ENCODE measurements at places on chromosomes 2 and 18.

DNA sequence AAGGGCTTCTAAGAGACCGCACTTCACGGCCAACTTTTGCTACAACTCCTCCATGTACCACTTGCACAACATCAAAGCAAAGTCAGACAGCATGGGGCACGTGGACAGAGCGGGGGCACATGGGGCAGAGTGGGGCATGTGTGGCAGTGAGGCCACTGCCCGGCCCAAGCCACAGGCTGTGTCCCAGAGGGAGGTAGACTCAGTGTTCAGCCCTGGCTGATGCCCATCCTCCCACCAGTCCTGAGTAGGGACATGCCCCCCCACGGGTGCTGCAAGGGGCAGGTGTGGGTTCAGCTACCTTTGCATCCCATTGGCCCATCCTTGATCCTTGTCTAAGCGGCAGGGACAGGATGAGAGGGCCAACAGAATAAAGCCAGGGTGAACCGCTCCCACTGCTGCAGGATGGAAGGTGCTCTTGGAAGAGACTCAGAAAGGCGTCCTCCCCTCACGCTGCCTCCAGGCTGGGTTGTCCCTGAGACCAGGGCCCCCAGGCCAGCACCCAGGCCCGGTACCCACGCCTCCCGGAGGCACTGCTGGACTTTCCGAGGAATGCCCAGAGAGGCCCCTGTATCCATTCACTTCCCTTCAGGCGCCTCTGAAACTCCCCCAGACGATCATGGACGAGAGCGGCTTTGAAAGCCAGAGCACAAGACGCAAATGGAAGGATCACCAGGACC, 218.2 kb downstream of the NDUFA10 start:
- H3K4me3 ChIP-seq: no peak overlapping the region
- no peaks in the 10 kb centered on the region for H3K36me3 ChIP-seq
- H3K27ac ChIP-seq: no peak overlapping the region
- no peaks in the 10 kb centered on the region for H3K4me1 ChIP-seq
- H3K27me3 ChIP-seq: no peaks in the 10 kb centered on the region

- H3K27ac ChIP-seq: peak overlapping the region; percentile 14
- DNase-seq: peak; percentile 62
- no peak overlapping the region for H3K4me3 ChIP-seq
- peaks cover 19% of the 10 kb centered on the region for H3K36me3 ChIP-seq
- H3K4me1 ChIP-seq: peaks cover 17% of the 10 kb centered on the region
Observed at GRCh38 chr2:111145103-111145760, 24.5 kb downstream of the BCL2L11 start.

DNA sequence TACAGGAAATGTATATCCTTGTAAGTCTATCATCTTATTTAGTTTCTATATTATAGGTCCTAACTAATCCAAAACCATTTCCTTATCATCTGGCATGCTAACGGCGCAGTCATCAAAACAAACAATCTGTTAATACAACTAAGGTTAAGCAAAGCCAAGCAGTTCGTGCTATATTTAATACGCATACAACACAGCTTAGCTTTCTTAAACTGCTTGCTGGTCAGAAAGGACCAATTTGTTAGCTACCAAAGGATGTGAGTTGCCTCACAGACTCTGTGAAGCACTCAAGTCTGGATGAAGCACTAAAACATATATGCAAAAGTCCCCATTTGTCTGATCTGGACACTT, 67.0 kb downstream of the ZEB2 start:
- no peak overlapping the region for H3K27ac ChIP-seq
- H3K4me3 ChIP-seq: no peak overlapping the region
- no peaks in the 10 kb centered on the region for H3K4me1 ChIP-seq
- no peak for DNase-seq
- no peaks in the 10 kb centered on the region for H3K27me3 ChIP-seq
- H3K36me3 ChIP-seq: no peaks in the 10 kb centered on the region

DNA sequence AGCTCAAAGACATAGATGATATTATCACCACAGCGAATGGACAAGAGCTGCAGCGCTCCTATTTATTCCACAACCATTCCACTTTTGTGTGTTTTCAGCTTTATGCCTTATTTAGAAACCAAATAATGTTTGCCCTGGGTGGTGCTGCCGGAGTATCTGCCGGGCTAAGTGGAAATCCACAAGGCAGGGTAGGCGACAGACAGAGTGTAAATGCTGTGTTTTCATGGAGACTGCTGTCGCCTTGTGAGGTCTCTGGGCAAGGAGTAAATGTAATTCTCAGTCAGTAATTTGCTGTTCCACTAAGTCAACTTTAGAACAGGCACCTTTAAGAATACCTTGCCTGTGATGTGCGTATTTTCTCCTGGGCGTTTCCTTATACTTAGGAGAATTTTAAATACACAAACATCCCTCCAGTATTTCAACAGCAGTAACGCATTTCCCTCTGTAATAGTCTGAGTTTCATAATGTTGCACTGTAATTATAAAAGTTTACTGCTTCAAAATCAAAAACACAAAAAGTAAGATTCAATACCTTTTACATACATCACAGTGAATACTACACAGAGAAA, 60.9 kb downstream of the COBLL1 start:
- no peaks in the 10 kb centered on the region for H3K36me3 ChIP-seq
- H3K27ac ChIP-seq: no peak overlapping the region
- no peak for DNase-seq
- H3K27me3 ChIP-seq: no peaks in the 10 kb centered on the region
- no peaks in the 10 kb centered on the region for H3K4me1 ChIP-seq

GRCh38 chr2:241724975-241725870, 9.2 kb upstream of the D2HGDH start:
- no peak overlapping the region for H3K4me3 ChIP-seq
- H3K27ac ChIP-seq: no peak overlapping the region
- no peak for DNase-seq

- no peak overlapping the region for H3K27ac ChIP-seq
- no peaks in the 10 kb centered on the region for H3K27me3 ChIP-seq
- peaks cover 17% of the 10 kb centered on the region for H3K4me1 ChIP-seq
- no peak for DNase-seq
Observed at GRCh38 chr2:235247001-235247400, 246.8 kb upstream of the AGAP1 start.
